ENCODE measurements at places on chromosomes 5 and 9.

GRCh38 chr5:177294632-177295031 lies 8.9 kb downstream of the RAB24 start:
- no peak for DNase-seq

DNA sequence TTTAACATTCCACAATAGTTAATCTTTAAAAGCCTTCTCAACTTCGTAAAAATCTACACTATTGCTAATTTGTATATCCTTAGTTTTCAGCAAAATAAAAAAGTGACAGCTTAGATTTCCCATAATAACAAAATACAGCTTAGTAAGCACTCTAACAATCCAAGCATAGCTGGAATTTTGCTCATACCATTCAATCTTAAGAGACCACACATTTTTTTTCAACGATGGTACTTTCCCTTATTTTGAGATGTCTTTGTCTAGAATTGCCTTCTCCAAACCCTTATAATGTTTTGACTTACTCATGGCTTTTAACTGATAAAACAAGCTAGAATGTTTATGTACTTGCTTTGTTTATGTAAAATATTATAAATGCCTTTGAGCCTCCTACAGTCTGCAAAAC lies 65.6 kb downstream of the HOMER1 start:
- peak; percentile 78 for DNase-seq

DNA sequence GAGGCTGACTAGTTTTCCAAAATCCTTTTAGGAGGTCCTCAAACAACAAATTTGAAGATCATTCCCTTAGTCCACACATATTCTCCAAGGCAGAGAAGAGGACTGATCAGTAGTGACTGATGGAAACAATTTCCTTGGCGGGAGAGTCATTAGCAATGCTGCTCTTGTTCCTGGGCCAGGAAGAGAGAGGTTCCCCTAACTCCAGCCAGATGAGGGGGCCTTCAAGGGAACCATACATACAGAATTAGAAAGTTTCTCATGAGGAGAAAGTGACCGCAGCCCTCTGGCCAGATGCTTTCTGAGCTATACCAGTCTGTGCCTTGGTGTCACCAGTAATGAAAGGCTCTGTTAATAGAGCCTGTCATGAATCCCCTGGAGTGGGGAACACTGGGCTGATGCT lies 539.4 kb downstream of the BNC2 start:
- DNase-seq = no peak

DNA sequence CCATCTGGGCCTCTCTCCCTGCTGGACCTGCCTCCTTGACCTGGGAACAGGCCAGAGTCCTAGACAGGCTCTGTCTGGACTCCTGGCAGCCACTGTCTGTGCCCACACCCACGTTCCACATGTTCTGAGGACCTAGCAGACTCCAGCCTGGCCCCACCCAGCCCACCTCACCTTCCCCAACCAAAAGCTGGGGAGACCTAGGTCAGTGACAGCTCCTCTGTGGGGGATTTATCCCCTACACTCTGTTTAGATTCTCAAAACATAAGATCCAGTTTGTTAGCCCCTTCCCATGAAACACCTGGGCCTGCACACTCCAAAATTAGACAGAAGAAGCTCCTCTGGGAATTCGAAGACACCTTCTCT lies 59.8 kb upstream of the ADAMTS2 start:
- no peak for DNase-seq

DNA sequence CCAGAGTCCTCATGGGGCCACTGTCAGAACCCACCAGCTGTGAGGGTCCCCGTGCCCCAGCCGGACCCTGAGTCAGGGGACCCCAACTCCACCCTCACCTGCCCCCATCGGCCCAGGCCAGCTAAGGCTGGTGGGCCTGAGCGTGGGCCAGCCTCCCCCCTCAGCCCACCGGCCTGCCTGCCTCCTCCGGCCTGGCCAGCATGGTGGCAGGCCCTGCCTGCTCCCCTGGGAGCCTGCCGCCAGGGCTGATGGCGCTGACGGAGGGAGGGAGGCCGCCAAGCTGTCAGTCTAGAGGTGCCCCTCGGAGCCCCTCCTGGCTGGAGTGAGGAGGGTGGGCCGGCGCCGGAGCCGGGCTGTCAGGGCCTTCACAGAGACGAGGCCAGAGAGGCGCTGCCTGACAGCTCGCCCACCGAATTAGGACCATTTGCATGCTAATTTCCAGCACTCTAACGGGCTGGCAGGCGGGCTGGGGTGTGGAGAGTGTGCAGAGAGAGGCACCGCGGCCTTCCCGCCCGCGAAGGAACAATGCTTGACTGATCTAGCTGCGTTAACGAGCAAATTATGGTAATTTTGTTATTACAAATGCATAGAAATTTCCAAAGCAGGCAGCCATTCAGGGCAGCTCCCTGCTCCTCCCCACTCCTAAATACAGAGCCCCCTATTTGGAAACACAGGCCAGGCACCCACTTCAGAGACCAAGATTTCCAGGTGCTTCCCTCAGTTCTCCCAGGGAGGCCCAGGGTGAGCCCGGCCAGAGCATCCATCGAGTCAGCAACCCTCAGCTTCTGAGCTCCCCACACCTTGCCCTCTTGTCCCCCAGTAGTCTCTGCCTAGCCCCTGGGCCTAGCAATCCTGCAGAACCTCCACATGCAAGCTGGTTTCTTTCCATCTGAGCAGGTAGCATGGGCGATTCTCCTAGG lies 169.3 kb downstream of the PAX5 start:
- no peak for DNase-seq

DNA sequence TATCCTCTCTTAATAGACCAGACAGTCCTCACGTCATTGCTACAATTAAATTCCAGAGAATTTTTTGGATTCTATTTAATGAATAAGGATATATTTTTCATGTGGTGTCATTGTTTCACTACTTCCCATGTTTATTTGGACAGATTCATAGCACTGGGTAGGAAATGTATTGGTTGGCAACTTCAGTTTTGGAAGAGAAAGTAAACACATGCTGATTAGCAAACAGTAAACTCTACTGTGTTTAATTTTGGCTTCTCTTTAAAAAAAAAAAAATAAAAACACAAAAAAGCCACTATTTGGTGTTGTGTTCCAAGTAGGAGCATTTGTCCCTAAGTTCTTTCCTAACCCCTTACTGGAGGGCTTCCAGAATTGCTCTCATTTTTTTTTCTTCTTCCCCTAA lies 77.3 kb downstream of the NFIB start:
- no peak for DNase-seq

- DNase-seq = no peak
Observed at GRCh38 chr9:105021917-105022316, 94.0 kb upstream of the ABCA1 start.

GRCh38 chr5:55584398-55585205 lies 49.8 kb upstream of the PLPP1 start:
- DNase-seq = no peak

GRCh38 chr9:2234371-2234893 lies 219.3 kb downstream of the SMARCA2 start:
- DNase-seq = peak; percentile 46

DNA sequence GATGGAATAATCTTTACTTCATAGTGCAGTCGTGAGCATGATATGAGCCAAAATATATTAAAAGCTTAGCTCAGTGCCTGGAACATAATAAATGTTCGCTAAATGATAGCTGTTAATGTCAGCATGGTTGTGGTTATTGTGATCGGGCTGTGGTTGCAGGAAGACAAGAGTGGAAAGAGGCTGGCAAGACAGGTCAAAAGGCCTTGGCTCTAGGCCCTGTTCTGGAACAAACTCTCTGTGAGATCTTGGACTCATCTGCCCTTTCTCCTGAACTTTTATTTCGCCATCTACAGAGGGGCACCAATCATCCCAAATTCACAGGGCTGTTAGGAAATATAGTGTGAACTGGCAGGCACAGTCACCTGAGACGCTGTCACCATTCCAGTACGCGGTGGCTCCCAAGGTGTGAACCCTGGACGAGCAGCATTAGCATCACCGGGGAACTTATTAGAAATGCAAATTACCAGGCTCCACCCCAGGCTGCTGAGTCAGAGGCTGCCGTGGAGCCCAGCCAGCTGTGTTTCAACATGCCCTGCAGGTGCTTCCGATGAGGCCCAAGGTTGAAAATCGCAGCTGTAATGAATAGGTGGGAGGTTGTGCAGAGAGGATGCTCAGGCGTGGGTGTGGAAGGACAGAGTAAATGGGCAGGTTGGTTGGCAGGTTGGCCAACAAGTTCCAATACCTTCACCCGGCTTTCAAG lies 50.2 kb upstream of the SAP30L start:
- DNase-seq = no peak

- no peak for DNase-seq
Observed at GRCh38 chr5:147426640-147427327, 83.1 kb downstream of the DPYSL3 start.

GRCh38 chr5:139410993-139411828 lies 7.3 kb upstream of the SPATA24 start:
- no peak for DNase-seq

DNA sequence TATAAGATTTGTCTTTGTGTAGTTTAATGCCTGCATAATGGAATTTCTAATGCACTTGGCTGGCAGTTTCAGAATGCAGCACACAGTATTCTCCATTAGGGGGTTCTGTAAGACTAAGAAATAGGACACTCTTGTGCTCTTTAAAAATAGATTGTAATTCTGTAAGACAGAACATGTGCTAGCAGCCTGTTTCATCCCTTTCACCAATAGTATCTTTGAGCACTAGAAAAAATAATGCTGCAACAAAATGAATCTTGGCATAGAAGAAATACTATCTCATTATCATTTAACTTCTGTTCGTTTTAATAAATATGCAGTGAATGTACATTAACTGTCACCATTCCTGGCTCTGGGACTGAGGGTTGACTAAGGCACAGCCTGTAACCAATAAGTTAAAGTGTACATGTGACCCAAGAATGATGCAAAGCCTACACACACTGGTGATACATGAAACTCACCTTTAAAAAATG lies 23.8 kb upstream of the ZNF622 start:
- peak; percentile 50 for DNase-seq

- no peak for DNase-seq
Observed at GRCh38 chr9:113386571-113387393, 10.0 kb upstream of the HDHD3 start.

DNA sequence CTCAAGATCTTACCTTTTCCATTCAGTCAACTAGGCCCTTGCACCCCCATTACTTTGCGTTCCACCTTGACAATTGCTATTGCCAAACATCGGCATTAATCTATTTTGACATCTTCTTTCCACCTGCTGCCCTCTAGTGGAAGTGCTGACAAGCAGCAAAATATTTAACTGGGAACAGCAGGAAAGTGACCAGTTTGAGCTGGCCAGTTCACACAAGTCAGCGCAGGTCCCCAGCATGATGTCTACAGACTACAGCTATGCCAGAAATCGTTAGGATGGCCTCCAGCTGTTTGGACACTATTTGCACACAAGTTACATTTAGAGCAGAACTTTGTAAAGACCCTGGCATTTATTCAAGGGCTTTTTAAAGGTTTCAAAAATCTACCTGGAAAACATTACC lies 160.1 kb downstream of the GHR start:
- peak; percentile 46 for DNase-seq

GRCh38 chr5:18744441-18744840 lies 1110.2 kb downstream of the TAF11L14 start:
- DNase-seq = no peak

GRCh38 chr5:143188692-143189091 lies 214.8 kb downstream of the NR3C1 start:
- DNase-seq = no peak

GRCh38 chr9:70413464-70413798 lies 1.0 kb downstream of the KLF9 start:
- DNase-seq = no peak

GRCh38 chr9:130414910-130415746 lies 29.6 kb upstream of the ASS1 start:
- DNase-seq = no peak

DNA sequence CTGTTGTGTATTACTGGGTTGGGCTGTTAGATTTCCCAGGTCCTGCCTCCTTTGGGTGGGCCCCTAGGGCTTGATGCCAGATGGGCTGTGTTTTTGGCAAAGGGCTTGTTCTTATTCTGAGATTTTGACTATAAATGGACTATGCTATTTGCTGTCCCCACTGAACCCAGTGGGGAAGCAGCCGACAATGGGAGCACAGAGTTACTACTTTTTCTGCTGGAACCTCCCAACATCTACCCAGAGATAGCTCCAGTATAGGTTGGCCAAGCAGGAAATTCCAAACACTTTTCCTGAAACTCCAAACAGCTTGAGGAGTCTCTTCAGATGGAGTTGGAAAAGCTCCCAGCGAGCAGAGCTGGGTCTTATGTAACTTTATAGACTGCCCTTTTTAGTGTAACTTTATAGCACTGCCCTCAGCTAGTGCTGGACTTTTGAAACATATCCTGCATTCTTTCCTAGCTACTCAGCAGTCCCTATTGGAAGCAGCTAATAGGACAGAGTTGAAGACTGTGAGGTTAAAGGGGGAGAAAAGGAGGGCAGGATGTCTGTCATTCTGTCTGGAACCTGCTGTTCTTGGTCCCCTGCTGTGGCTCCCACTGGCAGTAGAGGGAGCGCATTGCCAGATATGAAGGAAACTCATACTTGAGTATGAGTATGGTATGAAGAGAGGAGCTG lies 21.0 kb downstream of the RUSC2 start:
- peak; percentile 98 for DNase-seq

DNA sequence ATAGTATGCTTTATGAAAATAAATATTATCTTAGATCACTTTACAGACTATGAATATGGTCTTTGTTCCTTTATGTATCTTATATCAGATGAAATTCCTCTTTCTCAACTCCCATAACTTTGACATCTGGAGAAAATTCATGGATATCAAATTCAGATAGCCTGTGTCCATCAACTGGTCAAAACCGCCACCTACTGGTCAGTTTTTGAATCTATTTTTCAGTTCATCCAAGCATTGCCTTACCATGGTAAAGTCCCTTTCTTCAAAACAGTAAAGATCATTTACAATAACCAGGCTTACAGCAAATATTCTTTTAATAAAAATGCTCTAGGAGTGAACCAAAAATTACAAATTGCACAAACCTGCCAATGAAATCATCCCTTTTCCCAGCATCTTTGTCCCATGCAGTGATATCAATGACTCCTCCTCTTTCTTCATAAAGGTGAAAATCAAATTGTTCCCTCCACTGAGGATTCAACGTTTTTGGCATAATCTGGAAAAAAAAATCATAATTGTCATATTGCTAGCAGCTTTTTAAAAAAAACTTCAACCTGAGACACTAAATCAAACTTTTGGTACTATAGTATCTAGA lies 290.5 kb downstream of the SLF1 start:
- peak; percentile 38 for DNase-seq

GRCh38 chr9:71721855-71722254 lies 46.5 kb downstream of the CEMIP2 start:
- no peak for DNase-seq

- peak; percentile 29 for DNase-seq
Observed at GRCh38 chr5:84696651-84697050, 312.0 kb upstream of the EDIL3 start.

Measured in EL (cell line).